ENCODE measurements at places on chromosomes 1 and 21. TPM values are rescaled to one million over a fixed set of nuclear protein-coding genes. Genes with fewer than 3 reads are reported as not detected.

The PCBP3 gene
- 10.9 TPM for total RNA-seq

The UMODL1 gene
- total RNA-seq = under 0.01 TPM

The NADK gene
- 102 TPM for total RNA-seq

- no peaks in the 10 kb centered on the region for H3K27me3 ChIP-seq
- H3K36me3 ChIP-seq = no peaks in the 10 kb centered on the region
- H3K27ac ChIP-seq = no peak overlapping the region
Observed at GRCh38 chr1:201361652-201362504, 15.6 kb downstream of the TNNT2 start.

GRCh38 chr1:9421533-9421873 is 117.8 kb upstream of the SLC25A33 start:
- DNase-seq = no peak
- no peaks in the 10 kb centered on the region for H3K4me1 ChIP-seq
- no peaks in the 10 kb centered on the region for H3K36me3 ChIP-seq
- no peak overlapping the region for H3K4me3 ChIP-seq
- H3K27me3 ChIP-seq = no peaks in the 10 kb centered on the region

DNA sequence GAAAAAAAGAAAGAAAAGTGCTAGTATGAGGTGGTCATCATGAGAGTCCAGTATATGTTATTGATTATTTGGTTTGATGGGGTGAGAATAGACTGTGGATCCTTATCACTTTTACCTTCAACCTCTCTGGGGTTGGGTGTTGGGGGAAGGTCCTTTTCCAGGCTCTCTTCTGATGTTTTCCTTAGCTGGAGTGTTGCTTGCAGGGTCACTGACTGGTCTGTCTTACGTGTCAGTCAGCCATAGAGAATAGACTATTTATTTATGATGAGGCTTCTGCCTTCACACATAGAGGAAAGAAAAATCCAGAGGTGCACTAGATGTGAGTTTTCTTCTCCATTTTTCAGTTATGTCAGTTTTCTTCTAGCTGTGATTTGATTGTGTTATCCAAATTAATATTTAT is 36.5 kb downstream of the MAP3K21 start:
- H3K27ac ChIP-seq = no peak overlapping the region
- no peaks in the 10 kb centered on the region for H3K27me3 ChIP-seq
- H3K36me3 ChIP-seq = no peaks in the 10 kb centered on the region
- no peak overlapping the region for H3K4me3 ChIP-seq
- H3K4me1 ChIP-seq = peaks cover 8% of the 10 kb centered on the region
